ENCODE measurements at places on chromosomes 3 and 15.
A peak's percentile ranks its signal among the peaks of the same experiment; 100 is the strongest.

GRCh38 chr15:72796210-72796514 is 12.6 kb upstream of the ADPGK start:
- DNase-seq: no peak

- DNase-seq: no peak
These were observed 11.5 kb downstream of the MUC4 start for GRCh38 chr3:195800240-195800639.

DNA sequence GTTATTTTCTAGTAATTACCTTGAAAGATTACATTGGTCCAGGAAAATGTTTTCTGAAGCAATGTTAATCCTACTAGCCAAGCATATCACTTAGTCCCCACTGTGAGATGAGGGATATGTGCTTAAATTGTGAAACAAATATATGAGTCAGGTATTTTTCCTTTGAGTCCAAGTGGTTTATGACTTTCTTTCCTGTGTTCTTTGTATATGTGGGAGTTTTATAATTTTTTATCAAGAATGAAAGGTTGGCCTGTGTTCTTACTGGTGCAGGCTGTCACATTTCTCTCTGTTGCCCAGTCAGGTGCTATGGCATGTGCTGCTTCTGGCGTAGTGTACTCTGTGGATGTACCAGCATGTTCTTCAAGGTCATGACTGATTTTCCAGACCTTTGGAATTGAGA is 147.4 kb downstream of the CMSS1 start:
- DNase-seq: no peak

DNA sequence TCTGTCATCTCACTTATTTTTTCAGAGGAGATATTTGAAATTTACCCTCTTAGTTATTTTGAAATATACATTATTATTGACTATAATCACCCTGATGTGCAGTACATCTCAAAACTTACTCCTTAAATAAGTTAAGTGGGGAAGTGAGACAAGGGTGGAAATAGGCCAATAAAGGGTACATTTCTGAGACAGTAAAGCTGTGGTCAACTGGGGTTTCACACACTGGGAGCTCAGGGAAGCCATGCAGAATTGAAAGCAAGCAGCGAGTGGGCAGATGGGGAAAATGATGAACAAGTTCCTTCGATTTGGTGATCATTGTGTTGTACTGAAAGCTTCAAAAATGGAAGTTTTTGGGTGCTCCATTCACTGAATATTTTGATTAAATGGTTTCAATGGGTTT is 21.6 kb upstream of the MOBP start:
- DNase-seq: no peak

GRCh38 chr3:40309925-40310695 is 603 bp downstream of the EIF1B start:
- peak; percentile 56 for DNase-seq

- DNase-seq: no peak
These were observed 100.8 kb downstream of the TPRG1 start for GRCh38 chr3:189272500-189273119.

- no peak for DNase-seq
These were observed 533.4 kb downstream of the FOXP1 start for GRCh38 chr3:71050166-71050537.

GRCh38 chr3:9730657-9731205 is 804 bp upstream of the BRPF1 start:
- DNase-seq: no peak

GRCh38 chr3:38738630-38739395 is 77.2 kb downstream of the SCN10A start:
- no peak for DNase-seq

- DNase-seq: no peak
These were observed 69.4 kb downstream of the EPHB3 start for GRCh38 chr3:184630861-184631471.

DNA sequence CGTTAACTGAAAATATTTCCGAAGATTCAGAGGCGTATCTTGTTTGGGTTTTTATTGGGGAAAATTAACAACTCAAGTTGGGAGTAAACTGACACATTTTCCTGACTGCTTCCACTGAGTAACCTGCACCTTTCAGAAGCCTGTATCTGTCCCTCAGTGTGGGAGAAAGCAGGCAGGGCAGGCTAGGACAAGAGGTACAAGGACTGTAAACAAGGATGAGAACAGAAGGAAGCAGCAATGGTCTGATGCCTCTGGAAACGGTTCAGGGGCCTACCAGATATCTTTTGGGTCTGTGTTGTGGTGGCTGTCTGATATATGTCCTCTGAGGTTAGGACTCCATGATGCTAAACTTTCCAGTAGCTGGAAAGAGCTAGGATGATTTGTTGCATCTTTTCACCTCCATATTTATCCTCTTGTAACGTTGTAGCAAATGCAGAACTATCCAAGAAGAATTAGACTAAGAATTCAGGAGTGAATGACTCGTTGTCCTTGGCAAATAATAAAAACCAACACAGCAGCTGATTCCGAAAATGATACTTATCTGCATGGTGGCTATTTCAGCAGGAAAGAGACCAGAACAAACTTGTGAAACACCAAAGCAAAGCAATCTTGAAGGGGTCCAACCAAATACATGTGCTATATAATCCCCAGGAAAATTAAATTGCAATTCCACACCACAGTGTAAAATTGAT is 195.9 kb upstream of the ICE2 start:
- DNase-seq: no peak

DNA sequence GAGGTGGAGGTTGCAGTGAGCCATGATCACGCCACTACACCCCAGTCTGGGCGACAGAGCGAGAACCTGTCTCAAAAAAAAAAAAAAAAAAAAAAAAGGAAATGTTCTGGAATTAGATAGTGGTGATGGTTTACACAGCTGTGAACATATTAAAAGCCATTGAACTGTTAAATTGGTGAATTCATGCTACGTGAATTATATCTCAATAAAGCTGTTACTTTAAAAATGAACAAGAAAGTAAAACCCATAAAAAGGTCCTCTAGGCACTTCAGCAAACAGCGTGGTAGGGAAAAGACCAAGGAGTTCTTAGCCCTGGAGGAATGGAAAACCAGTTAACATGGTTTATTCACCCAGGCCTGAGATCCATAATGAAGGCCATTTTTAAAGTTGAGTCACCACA is 180.1 kb downstream of the ATG7 start:
- no peak for DNase-seq

DNA sequence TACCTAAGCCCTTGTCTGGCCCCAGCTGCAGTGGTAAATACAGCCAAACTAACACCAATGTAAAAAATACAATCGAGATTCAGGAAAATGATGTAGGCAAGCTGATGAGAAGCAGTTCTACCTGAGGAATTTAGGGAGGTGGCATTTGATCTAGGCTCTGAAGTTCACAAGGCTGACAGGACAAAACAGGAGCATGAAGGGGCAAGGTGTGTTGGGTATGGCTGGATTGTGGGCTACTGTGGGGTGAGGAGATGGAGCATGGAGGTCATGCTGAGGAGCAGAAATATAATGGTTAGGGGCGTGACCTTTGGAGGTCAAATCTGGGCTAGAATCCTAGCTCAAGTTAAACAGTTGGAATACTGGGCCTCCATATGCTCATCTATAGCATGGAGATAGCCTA is 6.5 kb downstream of the NDUFB4 start:
- no peak for DNase-seq

DNA sequence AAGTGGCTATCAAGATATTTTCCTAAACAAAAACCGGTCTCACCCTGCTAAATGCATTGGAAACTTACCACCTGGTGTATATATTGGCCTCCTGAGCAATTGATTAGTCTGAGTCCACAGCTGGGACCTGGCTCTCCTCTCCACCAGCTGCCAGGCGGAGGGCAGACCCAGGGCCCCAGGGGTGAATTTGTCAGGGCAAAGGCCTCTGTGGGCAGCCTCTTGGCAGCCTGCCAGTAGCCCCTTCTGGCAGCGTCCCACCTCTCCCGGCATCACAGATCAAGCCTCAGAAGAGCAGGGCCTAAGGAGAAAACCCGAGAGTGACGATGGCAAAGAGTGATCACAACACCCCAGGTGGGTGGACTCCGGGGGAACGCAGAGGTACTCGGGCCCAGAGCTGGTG is 43.0 kb upstream of the IDH2 start:
- no peak for DNase-seq

DNA sequence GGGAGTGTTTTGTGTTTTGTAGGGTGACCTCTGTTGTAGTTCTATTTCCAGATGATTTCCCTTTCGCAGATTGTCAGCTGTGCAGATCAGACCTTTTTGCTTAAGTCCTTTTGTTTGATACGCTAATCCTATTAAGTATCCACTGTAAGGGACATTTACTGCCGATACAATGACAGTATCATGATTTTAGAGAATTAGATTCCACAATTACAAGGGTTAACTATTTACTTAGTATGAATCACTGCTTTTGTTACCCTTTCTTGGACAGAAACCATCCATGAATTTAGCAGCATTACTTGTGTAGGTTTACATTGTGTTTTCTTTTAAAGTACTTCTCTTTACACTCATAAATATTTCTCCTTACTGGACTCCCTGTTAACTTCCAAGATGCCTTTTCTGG is 31.4 kb downstream of the ZNF662 start:
- no peak for DNase-seq

Measured in nucleus accumbens (tissue), 56 donors.